Lung microvascular endothelial cell (primary cell): ENCODE measurements at places on chromosomes 1 and 21.

GRCh38 chr1:9068981-9069325 is 482 bp downstream of the SLC2A5 start:
- no peak for DNase-seq

- no peak for DNase-seq
Measured at GRCh38 chr1:56625819-56626440, 19.2 kb upstream of the PRKAA2 start.

GRCh38 chr1:53016705-53017104 is 45.3 kb upstream of the PODN start:
- DNase-seq: no peak

DNA sequence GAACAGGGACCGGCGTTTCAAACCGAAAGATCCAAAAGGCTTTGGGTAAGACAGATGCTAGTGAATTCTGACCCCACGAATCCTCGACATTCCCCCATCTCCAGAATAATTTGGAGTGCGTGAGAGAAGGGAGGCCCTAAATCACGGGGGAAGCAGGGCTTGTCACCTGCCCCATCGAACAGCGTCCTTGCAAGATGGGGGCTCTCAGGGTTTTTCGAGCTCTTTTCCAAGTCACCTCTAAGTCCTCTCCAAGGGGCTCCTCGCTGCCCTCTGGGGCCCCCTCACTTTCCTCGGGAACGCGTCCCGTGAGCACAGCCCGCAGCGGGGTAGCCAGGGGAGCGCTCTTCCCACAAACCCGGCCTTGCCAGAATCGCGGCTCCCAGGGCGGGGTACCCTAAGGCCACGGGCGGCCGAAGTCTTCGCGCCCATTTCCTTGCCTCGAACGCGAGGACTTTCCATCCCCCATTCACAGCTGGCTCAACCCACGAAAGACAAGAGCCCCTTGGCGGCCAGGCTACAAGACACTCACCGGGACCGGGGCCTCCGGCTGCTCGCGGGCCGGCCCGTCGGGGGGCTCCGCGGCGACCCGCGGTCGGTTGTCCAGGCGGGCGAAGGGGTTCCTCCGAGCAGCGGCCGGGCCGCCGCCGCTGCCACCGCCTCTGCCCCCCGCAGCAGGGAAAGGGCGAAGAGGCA is 546 bp downstream of the DONSON start:
- DNase-seq: peak; percentile 32

DNA sequence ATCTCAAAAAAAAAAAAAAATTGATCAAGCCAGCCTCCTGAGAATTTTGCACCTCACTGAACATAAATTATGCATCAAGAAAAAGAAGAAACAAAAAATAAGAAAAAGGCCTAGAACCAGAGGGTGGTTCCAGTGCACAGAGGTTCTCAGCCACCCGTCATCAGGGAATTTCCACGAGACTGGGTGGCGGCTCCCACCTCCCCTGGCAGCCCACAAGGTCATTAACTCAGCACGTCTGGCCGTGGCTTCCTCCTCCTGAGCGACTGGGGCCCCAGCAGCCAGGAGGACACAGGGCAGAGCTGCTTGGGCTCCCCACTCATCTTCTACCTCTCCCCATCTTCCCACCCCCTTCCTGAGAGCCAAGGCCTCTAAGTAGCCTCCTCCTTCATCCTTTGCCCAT is 15.7 kb upstream of the TMEM51 start:
- DNase-seq: no peak

GRCh38 chr1:21457654-21458053 is 17.7 kb downstream of the NBPF3 start:
- no peak for DNase-seq

DNA sequence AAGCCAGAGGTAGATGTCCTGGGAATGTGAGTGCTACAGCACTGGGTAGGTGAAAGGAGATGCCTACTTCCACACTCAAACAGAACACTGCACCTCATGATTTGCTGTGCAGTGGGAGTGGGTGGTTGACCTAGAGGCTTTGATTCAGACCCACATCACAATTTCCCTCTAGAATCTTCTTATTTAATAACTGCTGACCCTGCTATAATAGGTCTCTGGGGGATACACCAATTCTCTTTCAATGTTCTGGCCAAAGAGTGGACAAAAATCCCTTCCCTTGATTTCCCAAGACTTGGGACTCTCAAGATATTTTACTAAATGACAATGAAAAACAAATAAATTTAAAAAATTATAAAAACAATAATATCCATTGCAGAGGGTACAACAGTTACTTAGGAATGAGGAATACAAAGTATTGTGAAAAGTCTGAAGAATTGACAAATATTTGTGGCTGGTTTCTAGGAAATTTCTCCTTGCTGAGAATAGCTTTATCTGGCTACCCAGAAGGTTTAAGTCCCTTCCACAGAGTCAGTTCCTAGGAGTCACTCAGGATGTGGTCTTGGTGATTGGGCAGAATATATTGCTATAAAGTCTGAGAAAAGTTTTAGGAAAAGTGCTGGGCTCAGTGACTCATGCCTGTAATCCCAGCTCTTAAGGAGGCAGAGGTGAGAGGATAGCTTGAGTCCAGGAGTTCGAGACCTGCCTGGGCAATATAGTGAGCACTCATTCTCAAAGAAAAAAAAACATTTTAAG is 2.4 kb upstream of the FCGR2A start:
- no peak for DNase-seq

- DNase-seq: no peak
Measured at GRCh38 chr1:22349362-22350043, 102.1 kb upstream of the ZBTB40 start.

DNA sequence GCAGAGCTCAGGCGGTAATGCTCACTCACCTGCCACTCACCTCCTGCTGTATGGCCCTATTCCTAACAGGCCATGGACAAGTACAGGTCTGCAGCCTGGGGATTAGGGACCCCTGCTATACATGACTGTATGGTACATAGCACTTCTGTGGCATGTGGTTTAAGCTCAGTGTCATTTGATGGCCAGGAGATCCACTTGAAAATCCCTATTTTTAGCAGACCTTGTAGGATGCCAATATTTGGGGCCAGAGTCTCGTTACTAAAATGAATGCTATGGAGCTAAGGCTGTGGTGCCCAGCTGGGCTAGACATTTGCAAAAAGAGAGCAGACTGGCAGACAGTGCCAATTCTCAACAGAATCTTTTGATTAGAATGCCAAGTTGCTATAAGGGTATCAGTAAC is 1.7 kb upstream of the ANGPTL7 start:
- no peak for DNase-seq

GRCh38 chr1:64847666-64848065 is 102.8 kb downstream of the RAVER2 start:
- DNase-seq: no peak
